ENCODE measurements at places on chromosomes 12 and 14.

GRCh38 chr12:22334410-22335100, at the start of gene ST8SIA1:
Gene ST8SIA1, minus strand, starts transcription at chr12:22334707. Its CDS starts 475 bp downstream, at chr12:22334232.
- DNase-seq: no peak

- no peak for DNase-seq
Observed at GRCh38 chr12:105466901-105467598, 136.6 kb downstream of the C12orf75 start.

GRCh38 chr12:75953312-75953906, 78.2 kb downstream of the PHLDA1 start:
- DNase-seq: no peak

DNA sequence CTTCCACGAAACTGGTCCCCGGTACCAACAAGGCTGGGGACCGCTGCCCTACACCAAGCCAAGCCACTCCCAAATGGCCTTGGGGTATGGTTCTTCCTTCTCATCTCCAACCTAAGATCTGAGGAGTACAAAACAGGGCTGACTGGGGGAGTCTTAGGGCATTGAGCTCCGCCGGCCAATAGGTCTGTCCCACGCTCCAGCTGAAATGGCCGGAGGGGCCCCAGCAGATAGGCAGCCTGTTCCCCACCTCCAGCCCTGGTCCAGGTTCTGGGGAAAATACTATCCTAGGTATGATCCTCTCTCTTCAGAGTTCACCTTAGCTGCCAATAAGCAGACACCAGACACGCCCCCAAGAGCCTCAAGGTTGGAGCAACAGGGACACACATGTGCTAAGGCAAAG, 90.2 kb downstream of the ACTN1 start:
- no peak for DNase-seq

DNA sequence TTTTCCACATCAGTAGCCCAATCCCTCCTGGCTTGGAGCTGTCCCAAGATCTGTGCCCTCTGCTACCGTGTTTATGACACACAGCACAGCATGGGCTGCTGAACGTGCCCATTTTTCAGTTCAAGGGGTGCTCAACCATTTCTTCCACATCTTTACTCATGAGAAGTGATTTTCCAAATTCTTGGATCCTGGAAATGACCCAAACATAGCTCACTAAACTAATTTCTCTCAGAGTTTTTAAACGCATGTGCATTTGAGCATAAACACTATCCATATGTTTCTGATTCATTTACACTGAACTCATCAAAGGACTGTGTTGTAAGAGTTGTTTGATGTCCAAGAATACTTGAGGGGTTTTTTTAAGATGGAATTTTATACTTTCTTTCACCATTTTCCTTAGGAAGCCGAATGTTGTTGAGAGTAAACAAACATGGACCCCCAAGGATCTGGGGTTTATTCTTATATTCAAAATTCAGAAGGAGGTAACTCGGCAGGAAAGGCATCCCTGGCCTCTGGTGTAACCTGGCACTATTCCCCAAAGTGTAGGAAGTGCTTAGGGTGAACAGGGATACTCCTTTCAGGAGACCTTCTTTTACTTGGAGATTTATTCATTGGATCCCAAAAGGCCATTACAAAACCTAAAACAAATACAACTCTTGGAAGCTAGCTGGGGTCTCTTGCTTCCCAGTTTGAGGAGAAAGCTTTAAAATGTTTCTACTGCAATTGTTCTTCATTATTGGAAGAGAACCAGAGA, 215.0 kb downstream of the BMP4 start:
- no peak for DNase-seq

- no peak for DNase-seq
Observed at GRCh38 chr12:76064904-76065303, 19.6 kb downstream of the NAP1L1 start.

DNA sequence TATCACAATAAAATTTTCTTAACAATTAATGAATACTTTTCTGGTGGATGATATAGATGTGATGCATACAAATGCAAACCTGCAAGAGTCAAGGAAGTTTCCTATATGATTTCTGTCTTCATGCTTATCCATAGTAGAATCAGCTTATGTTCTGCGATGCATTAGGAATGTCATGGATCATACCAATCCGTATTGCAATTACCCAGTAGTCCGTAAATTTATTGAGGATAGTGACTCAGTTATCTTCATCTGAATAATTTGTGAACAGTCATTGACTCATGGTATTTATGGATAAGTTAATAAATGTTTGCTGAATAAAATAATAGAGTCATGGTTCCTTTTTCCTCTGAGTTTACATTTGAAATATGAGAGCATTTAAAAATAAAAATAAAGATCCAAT, 483.4 kb downstream of the LRFN5 start:
- DNase-seq: no peak

GRCh38 chr12:124359671-124360581, 65.0 kb downstream of the RFLNA start:
- peak; percentile 65 for DNase-seq

DNA sequence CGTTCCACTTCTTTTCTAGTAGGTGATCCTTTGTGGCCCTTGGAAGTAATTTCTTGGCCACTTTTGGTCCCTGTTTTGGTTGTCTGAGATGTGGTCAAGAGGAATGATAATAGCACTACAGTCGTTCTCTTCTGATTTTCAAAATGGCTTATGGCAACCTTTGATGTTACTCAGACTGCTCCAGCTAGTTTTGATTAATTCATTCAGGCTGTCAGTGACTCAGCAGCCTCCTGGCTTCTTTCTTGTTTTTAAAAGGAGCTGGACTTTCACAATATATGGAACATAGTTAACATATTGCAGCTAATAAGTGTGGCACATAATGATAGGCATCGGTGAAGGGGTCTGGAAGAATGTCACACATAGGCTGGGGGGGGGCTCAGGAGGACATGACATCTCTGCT, 47.3 kb downstream of the WDR20 start:
- no peak for DNase-seq

DNA sequence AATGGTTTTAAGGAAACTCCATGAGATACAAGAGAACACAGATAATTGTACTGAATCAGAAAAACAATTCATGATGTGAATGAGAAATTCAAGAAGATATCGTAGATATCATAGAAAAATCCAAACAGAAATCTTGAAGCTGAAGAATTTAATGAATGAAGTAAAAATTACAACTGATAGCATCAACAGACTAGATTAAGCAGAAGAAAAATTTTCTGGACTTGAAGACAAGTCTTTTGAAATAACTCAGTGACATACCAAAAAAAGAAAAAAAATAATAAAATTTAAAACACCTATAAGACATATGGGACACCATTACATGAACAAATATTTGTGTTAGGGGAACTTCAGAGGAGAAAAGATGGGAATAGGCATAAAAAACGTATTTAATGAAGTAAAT, 122.8 kb upstream of the SYT10 start:
- no peak for DNase-seq

- no peak for DNase-seq
Observed at GRCh38 chr12:47126246-47126645, 46.5 kb upstream of the AMIGO2 start.

GRCh38 chr14:100665511-100666032, 61.1 kb upstream of the DLK1 start:
- DNase-seq: no peak

- DNase-seq: no peak
Observed at GRCh38 chr12:95623554-95624170, 72.4 kb upstream of the USP44 start.

- no peak for DNase-seq
Observed at GRCh38 chr12:1580526-1580925, 13.9 kb downstream of the FBXL14 start.

GRCh38 chr14:33946679-33947476, 4.0 kb downstream of the EGLN3 start:
- no peak for DNase-seq

DNA sequence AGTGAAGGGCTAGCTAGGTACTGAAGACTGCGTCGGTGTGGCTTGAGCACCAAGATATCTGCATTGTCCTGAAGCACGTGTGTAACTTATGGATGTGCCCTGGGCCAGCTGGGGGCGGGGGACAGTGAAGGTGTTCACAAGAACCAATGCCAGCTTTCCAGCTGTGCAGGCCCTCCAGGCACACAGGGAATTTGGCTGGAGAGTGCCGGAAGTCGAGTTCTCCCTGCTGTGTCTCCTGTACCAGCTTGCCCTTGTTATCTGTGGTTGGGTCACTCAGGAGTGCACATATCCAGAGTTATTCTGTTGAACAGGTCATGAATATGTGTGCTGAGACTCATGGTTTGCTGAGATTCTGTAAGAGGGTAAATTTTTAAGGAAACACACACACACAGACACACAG, 75.9 kb upstream of the CRY1 start:
- DNase-seq: no peak

DNA sequence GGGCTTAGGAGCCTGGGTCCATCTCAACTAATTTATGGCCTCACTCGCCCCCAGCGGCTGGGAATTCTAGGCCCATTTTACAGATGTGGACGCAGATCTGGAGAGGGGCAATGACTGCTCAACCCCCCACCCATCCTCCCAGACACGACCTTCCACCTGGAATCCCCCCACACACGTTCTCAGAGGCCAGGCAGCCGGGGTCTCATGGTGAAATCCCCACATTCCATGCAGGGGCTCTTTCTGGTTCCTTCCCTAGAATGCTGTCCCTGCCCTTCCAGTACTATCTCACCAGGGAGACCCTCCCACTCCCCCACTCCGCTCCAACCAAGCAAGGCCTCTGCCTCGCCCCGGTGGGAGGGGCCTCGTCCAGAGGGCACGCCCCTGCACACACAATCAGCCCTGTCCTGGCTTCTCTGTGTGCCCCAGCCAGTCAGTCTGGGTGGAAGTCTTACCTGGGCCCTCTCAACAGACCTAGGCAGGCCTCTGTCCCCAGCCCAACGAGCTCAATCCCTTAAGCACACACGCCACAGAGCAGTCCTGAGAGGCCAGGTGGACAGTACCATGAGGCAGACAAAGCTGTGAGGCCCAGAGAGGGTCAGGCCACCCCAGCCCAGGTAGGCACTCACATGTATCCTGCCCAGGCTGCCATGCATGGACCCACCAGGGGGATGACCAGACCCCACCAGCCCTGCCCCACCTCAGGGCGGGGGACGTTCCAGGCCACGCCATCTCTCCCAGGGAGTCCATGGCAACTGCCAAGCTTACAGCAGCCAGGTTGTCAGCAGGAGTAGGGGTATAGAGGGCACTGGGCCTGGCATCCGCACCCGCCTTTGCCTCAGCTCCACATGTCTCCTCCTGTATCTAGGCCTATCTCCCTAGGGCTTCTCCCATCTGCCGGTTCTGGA, 1.3 kb upstream of the ANKRD9 start:
- DNase-seq: no peak

DNA sequence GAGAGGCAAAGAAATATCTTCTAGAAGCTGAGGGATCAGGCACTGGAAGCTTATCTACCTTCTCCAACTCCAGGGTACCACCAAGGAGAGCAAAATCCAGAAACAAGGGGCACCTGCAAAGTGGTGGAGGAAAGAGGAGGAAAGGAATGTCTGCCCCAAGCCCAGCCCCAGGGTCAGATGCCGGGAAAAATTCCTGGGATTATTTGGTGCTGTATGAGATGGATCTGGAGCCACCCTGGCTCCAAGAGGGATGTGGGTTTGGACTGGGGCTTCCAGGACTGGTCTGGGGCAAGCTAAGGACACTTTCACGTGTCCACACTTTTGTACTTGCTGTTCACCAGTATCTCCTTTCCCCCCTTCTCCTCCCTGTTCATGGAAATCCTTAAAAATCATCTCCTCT, 69.8 kb downstream of the DPF3 start:
- DNase-seq: no peak

DNA sequence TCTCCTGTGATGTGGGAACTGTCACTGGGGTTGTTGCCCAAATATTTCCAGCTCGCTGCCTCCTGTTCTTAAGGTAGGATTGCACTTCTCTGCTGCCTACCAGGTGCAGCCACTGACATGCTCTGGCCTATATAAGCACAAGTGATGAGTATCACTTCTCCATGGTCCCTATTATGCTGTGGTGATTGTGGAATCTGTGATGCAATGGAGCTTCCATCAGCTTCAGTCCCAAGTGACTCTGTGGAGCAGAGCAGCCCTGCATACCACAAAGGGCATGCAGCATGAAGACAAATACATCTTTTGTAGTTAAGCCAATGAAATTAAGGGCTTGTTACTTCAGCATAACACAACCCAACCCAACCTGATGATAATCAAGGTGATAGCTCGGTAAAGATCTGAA, 43.5 kb downstream of the CKAP4 start:
- DNase-seq: no peak

- DNase-seq: no peak
Observed at GRCh38 chr12:63863658-63864453, 19.4 kb downstream of the SRGAP1 start.

DNA sequence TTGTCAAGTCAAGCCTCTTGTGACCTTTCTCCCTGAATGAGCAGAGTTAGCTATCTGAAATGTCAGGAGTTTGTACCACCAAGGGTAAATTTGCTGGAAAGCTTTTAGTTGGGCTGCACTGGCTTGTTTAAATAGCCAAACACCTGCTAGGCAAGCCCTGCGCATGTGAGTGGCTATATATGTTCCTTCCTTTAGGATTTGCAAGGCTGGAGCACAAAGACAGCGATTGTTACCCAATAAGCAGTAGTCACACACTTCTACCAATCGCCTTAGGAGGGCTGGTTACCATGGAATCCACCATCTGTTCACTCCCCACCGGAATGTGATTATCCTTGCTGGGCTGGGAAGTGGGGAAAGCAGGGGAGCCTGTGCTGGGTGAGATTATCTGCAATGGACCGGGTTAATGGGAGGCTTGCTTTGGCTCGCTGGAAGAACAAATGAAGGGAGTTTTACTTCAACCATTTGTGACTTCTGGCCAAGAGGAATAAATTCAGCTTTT, 102.5 kb downstream of the FGD4 start:
- DNase-seq: peak; percentile 87

DNA sequence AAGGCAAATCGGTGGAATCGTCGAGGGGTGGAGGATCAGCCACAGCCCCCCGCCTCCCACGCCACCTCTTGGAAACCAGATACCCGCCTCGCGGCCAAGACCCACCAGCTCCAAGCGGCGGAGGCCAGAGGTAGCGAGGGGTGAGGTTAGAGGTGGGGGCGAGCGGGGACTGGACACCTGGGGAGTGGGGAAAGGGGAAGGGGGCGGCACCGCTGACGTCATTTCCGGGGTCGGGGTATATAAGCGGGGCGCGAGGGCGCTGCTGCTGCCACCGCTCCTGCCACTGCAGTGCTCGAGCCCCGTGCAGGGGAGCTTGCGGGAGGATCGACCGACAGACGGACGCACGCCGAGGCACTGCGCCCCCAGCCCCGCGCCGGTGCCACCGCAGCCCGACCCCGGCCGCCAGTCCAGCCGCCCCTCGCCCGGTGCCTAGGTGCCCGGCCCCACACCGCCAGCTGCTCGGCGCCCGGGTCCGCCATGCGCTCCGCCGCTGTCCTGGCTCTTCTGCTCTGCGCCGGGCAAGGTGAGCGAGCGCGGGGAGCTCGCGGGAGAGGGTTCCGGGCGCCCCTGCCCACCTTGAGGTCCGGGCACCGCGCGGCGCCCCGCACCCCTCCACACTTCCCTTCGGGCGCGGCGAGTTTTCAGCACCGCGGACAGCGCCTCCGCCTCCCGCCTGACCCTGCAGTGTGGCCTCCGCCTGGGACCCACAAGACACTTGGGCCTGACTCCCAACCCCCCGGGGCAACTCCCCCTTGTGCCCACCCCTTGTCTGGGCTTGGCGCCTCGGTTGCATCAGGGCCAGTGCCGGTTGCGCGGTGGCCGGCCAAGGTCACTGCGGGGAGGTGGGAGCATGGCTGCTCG, at the start of gene CHGA:
Gene CHGA, plus strand, starts transcription at position 268 of the 861 bp plus-strand sequence. Its CDS starts 210 bp downstream, at position 478.
- DNase-seq: no peak

GRCh38 chr12:24470050-24470449, 478.9 kb downstream of the BCAT1 start:
- no peak for DNase-seq

- DNase-seq: no peak
Observed at GRCh38 chr12:19546611-19547162, 107.4 kb downstream of the AEBP2 start.

- DNase-seq: no peak
Observed at GRCh38 chr12:11651785-11652184, 2.3 kb downstream of the ETV6 start.

GRCh38 chr14:52399104-52399503, 85.0 kb downstream of the PTGER2 start:
- no peak for DNase-seq
